Fibroblast of mammary gland (primary cell): ENCODE measurements at places on chromosomes 11 and 22.

GRCh38 chr11:129729216-129729615 lies 86.4 kb upstream of the TMEM45B start:
- no peak for DNase-seq

DNA sequence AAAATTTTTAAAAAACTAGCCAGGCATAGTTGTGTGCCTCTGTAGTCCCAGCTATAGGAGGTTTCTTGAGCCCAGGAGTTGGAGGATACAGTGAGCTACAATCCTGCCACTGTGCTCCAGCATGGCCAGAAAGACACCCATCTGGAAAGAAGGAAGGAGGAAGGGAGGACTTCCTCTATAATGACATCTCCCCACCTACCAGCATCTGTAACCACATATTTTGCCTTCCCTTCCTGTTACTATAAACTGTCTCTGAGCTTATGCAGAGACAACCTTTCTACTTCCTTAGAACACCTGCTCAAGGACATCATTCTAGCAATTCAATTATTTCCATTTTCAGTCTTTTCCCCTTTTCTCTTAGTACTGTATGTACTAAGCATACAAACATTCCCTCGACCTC lies 2.2 kb upstream of the NUP160 start:
- DNase-seq: no peak

GRCh38 chr11:23723861-23724260 lies 773.0 kb upstream of the LUZP2 start:
- no peak for DNase-seq

DNA sequence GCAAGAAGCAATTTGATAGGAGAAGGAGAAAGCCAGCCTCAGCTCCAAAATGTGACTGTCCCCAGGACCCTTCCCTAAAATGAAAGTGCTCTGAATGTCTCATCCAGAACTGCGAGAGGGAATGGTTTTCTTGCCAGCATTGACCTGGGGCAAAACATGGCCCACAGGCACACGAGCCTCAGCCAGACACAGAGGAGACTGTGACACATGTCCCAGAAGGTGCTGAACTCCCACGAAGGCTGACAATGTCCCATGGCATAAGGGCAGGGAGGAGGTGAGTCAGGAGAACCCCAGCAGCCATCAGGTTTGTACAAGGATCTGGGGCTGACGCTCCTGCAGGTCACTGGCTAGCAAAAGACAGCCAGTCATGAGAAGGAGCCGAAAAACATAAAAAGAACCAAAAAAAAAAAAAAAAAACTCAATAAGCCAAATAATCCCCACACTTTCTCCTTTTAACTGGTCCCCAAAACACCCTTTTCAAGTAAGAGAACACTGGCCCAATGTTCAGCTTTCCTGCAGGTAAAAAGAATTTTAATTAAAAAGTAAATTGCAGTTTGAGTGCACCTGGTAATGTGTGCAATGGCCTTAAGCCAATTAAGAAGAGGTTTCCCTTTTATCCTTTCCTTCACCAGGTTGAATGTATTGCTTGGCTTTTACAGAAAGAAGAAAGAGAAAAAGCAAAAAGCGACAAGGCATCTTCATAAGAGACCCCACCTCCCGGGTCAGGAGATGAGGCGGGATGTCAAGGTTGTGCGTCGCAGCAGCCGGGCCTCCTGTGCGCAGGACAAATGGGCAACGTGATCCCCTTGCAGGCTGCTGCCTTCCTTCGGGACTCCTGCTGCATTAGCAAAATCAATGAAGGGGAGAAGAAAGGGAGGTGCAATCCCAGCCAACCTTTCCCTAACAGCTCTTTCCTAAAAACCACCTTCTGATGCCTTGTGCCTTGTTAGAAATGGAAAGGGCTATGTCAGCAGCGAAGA lies 43.6 kb downstream of the GALNT18 start:
- no peak for DNase-seq

GRCh38 chr11:16812274-16812673 lies 73.8 kb downstream of the C11orf58 start:
- no peak for DNase-seq

DNA sequence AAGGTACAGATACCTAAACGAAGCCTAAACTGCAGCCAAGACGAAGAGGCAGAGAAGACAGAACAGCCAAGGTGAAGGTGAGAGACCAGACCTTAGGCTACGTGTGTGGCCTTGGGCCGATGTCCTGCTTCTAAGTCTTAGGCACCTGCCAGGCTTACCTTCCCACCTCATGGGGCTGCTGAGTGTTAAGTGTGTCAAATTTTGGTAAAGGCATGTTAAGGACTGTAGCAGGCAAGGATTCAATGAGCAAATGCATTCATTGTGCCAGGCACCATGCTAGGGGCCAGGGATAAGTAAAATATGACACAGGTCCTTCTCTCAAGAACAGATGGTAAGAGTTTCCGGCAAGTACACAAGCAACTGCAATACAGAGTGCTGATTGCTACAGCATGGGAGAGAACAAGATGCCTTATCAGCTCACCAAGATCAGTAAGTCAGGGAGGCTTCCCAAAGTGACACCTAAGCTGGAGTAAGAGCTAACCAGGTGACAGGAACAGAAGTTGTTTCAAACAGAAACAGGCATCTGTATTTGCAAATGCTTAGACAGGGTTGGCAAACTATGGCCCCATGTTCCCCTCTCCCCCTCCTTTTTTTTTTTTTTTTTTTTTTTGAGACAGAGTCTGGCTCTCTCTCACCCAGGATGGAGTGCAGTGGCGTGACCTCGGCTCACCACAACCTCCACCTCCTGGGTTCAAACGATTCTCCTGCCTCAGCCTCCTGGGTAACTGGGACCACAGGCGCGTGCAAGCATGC lies 46.7 kb downstream of the CLTCL1 start:
- no peak for DNase-seq

DNA sequence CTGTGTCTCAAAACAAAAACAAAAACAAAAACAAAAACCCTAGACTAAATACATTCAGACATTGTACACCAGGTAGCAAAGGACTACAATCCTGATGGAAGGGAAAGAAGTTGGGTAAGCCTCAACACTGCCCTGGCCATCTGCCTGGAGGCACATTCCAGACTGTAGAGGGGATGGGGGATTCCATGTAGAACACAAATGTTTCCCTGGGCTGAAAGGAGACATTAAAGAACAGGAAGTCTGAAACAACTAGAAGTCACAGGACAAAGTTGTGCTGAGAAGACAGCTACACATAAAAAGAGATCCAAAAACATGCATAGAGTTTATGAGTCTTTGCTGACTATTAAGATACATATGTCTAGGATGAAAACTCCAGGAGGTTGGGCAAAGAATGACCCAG lies 83.9 kb downstream of the RRAS2 start:
- no peak for DNase-seq

DNA sequence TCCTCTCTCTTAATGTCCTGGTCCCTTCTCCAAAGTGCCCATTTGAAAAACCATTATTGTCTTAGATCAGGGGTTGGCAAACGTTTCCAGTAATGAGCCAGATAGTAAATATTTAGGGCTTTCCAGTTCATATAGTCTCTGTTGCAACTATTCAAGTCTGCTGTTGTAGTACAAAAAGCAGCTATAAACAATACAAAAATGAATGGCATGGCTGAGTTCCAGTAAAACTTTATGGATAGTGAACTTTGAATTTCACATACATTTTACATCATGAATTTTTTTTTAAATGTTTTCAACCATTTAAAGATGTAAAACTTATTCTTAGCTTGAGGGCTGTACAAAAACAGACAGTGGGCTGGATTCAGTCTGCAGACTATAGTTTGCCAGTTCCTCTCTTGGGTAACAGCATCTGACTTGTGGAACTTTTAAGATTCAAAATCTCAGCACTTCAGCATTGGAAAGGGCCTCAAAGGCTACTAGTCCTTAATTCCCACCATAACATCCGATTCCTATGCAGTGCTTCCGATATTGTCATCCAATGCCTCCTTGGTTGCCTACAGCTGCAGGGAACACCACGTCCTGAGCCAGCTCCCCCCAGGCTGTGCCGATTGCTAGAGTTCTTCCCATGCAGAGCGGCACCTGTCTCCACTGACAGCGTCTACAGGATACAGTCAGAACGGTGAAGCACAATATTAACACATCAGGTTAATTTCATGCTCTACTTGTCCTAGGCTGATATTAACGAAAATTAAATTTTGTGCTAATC lies 65.6 kb upstream of the E2F8 start:
- DNase-seq: no peak
